ENCODE measurements at places on chromosomes 5 and 9.
A peak's percentile ranks its signal among the peaks of the same experiment; 100 is the strongest.

- H3K4me3 ChIP-seq, result no peak overlapping the region
- H3K36me3 ChIP-seq, result peaks cover 10% of the 10 kb centered on the region
- no peak for DNase-seq
- H3K4me1 ChIP-seq, result no peaks in the 10 kb centered on the region
- H3K27ac ChIP-seq, result no peak overlapping the region
- H3K27me3 ChIP-seq, result peaks cover 21% of the 10 kb centered on the region
Measured at GRCh38 chr9:68522954-68523353, 17.7 kb downstream of the TMEM252 start.

GRCh38 chr5:78569441-78569840 is 79.1 kb downstream of the LHFPL2 start:
- H3K36me3 ChIP-seq, result peaks cover 35% of the 10 kb centered on the region
- H3K4me1 ChIP-seq, result peaks cover 74% of the 10 kb centered on the region
- peak overlapping the region; percentile 47 for H3K4me3 ChIP-seq

DNA sequence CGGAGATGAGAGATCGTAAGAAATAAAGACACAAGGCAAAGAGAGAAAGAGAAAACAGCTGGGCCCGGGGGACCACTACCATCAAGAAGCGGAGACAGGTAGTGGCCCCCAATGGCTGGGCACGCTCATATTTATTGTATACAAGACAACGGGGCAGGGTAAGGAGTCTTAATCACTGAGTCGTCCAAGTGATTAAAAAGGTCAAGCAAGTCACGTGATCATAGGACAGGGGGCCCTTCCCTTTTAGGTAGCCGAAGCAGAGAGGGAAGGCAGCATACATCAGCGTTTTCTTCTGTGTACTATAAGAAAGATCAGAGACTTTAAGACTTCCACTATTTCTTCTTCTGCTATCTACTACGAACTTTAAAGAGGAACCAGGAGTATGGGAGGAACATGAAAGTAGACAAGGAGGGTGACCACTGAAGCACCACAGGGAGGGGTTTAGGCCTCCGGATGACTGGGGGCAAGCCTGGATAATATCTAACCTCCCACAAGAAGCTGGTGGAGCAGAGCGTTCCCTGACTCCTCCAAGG is 24.6 kb upstream of the QSOX2 start:
- H3K4me1 ChIP-seq, result peaks cover 28% of the 10 kb centered on the region
- H3K27me3 ChIP-seq, result peaks cover 64% of the 10 kb centered on the region
- no peak for DNase-seq
- no peak overlapping the region for H3K4me3 ChIP-seq
- H3K36me3 ChIP-seq, result no peaks in the 10 kb centered on the region

- H3K27ac ChIP-seq, result no peak overlapping the region
- no peaks in the 10 kb centered on the region for H3K27me3 ChIP-seq
- H3K4me3 ChIP-seq, result no peak overlapping the region
- DNase-seq, result no peak
- peaks cover 24% of the 10 kb centered on the region for H3K36me3 ChIP-seq
Measured at GRCh38 chr9:8632493-8632892, 832.9 kb upstream of the DMAC1 start.

- no peak overlapping the region for H3K4me3 ChIP-seq
- H3K27ac ChIP-seq, result no peak overlapping the region
- H3K4me1 ChIP-seq, result peaks cover 6% of the 10 kb centered on the region
- H3K36me3 ChIP-seq, result peaks cover under 1% of the 10 kb centered on the region
- no peak for DNase-seq
Measured at GRCh38 chr9:115615000-115615401, 497.0 kb upstream of the TNC start.

- no peak for DNase-seq
- no peak overlapping the region for H3K4me3 ChIP-seq
- peaks cover 16% of the 10 kb centered on the region for H3K4me1 ChIP-seq
- no peaks in the 10 kb centered on the region for H3K36me3 ChIP-seq
Measured at GRCh38 chr9:127923046-127923445, 6.2 kb upstream of the ST6GALNAC4 start.

DNA sequence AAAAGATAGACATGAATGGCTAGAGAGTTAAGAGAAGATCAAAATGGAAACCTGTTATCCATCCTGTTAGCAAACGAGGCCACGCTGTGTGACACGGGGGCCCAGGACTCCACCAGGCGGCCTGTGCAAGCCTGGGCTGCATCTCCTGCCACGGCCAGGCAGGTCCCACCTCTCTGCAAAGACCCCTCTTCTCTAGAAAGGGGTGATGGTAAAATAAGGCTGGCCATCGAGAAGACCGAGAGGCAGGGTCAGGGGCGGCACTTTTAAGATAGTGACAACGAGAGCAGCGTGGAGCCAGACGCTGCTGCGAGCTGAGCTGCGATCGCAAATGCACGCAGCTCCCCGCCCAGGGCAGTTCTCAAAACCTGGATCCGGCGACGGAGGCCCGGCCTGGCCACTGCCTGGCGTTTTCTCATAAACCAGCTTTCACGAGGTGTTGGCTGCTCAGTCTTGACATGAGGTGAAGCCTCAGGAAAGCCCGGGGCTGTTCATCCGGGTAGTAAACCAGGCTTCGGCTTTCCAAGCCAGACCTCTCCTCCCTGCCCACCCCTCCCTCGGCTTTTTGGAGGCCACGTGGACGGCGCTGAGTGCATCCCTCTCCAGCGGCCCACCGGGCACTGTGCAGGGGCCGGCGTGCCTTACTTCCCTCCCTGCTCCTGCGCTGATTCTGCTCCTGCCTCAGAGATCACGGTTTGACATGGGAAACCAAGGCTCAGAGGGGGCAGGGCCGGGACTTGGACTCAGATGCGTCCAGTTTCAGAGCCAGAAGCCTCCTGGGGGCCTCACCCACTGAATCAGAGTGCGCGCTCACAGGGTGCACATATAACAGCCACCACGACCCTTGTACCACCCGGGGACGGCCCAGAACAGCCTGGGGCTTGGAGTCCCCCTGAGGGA is 151.6 kb upstream of the PHYKPL start:
- H3K27ac ChIP-seq, result no peak overlapping the region
- peaks cover 13% of the 10 kb centered on the region for H3K27me3 ChIP-seq
- peak; percentile 39 for DNase-seq
- H3K36me3 ChIP-seq, result no peaks in the 10 kb centered on the region
- peaks cover 79% of the 10 kb centered on the region for H3K4me1 ChIP-seq
- peak overlapping the region; percentile 58 for H3K4me3 ChIP-seq

DNA sequence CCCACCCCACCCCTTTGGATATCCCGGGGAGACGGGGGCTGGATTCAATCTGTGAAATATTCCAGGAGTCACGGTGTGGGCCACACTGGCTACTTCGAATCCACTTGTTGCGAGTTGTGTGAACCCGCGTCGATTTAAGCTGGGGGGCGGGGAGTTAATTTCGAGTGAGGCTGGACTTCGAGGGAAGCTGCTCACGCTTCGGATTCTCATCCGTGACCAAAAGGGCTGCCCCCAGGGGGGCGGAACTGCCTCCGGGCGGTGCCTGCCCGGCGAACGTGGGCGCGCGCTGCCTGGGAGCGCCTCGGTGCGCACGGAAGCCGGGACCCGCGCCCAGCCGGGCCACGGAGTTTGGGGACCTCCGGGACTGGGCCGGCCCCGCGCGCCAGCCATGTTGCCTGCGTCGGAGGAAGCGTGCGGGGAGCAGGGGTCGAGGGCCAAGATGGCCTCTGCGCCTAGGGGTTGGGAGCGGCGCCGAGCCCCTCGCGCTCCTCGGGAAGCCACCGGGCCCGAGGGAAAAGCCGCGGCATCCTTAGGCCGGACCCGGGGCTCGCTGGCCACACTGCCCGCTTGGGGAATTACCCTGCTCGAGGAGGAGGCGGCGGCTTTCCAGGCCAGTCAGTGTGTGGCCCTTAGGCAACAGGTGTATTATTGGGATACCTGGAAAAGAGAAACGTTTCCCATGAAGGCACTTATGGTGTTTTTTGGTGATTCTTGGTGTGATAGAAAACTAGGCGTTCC is 975 bp downstream of the OCLN start:
- H3K27me3 ChIP-seq, result peaks cover 74% of the 10 kb centered on the region
- H3K4me1 ChIP-seq, result no peaks in the 10 kb centered on the region
- H3K36me3 ChIP-seq, result no peaks in the 10 kb centered on the region

GRCh38 chr9:121556580-121556979 is 56.9 kb upstream of the GGTA1 start:
- H3K4me3 ChIP-seq, result no peak overlapping the region
- peaks cover 8% of the 10 kb centered on the region for H3K27me3 ChIP-seq
- H3K27ac ChIP-seq, result peak overlapping the region; percentile 13
- H3K4me1 ChIP-seq, result peaks cover 48% of the 10 kb centered on the region
- no peak for DNase-seq

DNA sequence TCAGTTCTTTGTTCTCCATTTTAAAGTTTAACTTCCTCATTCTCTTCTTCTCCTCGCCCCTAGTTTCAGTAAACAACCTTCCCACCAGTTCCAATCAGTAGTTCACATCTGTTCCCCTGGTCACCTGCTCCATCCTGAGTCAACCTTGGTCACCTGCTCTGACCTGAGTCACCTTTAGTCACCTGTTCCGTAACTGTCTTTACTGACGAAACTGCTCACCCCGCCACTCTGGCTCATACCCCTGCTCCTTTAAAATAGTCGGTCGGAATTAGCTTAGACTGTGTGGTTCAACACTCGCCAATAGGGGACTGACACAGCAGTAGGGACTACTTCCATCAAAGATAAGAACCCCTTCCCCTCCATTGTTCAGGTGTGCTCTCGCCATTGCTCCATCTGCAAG is 76.3 kb upstream of the GPBP1 start:
- DNase-seq, result no peak
- H3K27me3 ChIP-seq, result peaks cover 7% of the 10 kb centered on the region
- no peaks in the 10 kb centered on the region for H3K36me3 ChIP-seq
- H3K4me1 ChIP-seq, result no peaks in the 10 kb centered on the region
- no peak overlapping the region for H3K4me3 ChIP-seq

- H3K4me1 ChIP-seq, result peaks cover 5% of the 10 kb centered on the region
- no peak overlapping the region for H3K4me3 ChIP-seq
- H3K27ac ChIP-seq, result no peak overlapping the region
Measured at GRCh38 chr5:1357946-1358725, 13.2 kb upstream of the CLPTM1L start.

GRCh38 chr5:102627315-102627714 is 127.8 kb upstream of the PAM start:
- peaks cover 7% of the 10 kb centered on the region for H3K36me3 ChIP-seq
- H3K27me3 ChIP-seq, result no peaks in the 10 kb centered on the region
- H3K4me1 ChIP-seq, result peaks cover 9% of the 10 kb centered on the region
- no peak overlapping the region for H3K27ac ChIP-seq
- no peak overlapping the region for H3K4me3 ChIP-seq
- DNase-seq, result no peak

DNA sequence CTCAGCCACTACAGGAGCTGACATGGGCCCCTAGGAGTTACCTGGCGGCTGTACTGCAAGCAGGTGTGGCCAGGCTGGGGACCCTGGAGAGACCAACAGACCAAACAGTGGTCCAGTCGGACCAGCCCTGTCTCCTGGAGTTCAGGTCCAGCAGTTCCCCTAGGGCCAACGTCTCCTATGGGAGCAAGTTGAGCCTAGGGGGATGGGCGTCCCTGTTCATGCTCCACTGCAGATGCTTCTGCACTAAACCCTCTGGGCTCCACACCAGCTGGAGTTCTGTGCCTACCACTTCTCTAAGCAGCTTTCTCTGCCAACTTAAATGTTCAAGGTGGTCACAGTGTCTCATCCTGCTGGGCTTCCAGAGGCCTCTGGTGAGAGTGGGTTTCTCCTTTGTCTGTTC is 20.6 kb upstream of the OMD start:
- DNase-seq, result peak; percentile 4
- H3K27ac ChIP-seq, result no peak overlapping the region
- no peaks in the 10 kb centered on the region for H3K36me3 ChIP-seq
- H3K27me3 ChIP-seq, result peaks cover 12% of the 10 kb centered on the region
- no peak overlapping the region for H3K4me3 ChIP-seq

- no peak overlapping the region for H3K4me3 ChIP-seq
- peaks cover 3% of the 10 kb centered on the region for H3K27me3 ChIP-seq
- peak overlapping the region; percentile 28 for H3K27ac ChIP-seq
- H3K36me3 ChIP-seq, result peaks cover 3% of the 10 kb centered on the region
Measured at GRCh38 chr9:38404314-38404713, 11.8 kb downstream of the ALDH1B1 start.

GRCh38 chr9:14849296-14849695 is 60.9 kb downstream of the FREM1 start:
- H3K27me3 ChIP-seq, result no peaks in the 10 kb centered on the region
- H3K36me3 ChIP-seq, result peaks cover 56% of the 10 kb centered on the region
- H3K27ac ChIP-seq, result peak overlapping the region; percentile 62
- H3K4me1 ChIP-seq, result peaks cover 12% of the 10 kb centered on the region

DNA sequence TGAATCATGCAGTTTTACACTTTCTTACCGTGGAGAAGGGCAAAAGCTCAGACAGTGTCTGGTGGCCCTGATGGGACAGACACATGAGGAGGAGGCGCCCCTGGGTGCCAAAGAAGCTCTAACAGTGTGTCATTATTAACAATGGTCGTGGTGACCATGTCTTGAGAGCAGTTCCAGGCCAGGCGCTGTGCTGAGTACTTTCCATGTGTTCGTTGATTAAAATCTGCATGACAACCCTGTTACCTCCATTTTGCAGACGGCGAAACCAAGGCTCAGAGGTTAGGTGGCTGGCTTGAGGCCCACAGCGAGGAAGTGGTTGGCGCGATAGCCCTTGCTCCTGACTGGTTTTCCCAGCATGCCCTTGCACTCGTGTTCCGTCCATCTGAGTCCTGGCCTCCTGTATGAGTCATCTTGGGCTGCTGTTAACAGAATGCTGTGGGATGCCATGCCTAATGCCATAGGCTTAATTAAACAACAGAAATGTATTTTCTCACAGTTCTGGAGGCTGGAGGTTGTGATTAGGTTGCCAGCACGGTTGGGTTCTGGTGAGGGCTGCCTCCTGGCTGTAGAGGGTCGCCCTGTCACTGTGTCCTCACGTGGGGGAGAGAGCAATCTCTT is 92.0 kb downstream of the AMBP start:
- no peak for DNase-seq
- no peak overlapping the region for H3K27ac ChIP-seq
- peaks cover 11% of the 10 kb centered on the region for H3K4me1 ChIP-seq
- H3K36me3 ChIP-seq, result peaks cover 26% of the 10 kb centered on the region

DNA sequence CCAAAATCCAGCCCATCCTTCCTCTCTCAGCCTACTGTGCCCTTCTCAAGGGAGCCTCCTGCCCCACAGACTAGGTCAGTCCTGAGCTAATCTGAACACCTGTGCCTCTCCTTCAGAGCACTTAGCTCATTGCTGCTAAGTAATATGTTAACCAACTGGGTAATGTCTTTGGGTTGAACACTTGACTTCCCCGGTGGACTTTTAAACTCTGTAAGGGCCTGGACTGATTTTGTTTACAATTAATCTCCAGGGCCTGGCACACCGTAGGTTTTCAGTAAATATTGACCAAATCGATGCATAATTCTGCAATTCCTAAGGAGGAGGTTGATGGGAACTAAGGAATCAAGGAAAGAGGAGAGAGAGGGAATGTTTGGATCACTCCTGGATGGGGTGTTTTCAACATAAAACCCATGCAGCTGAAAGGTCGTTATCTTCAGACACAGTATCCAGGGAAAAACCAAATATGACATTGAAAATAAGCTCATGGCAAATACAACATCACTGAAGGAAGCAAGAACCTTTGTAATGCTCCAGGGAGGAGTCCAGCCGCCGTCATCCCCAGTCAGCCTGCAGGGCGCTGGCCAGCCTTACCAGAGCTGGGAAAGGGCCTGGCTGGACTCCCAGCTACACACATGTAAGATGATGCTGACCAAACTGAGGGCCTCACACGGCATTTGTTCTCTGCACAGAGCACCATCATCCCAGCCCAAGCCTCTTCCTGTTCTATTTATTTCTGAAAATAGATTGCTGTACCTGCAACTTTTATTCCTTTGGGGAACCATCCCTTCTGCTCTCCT is 166.3 kb downstream of the C5orf15 start:
- peaks cover 6% of the 10 kb centered on the region for H3K27me3 ChIP-seq
- no peaks in the 10 kb centered on the region for H3K36me3 ChIP-seq
- H3K27ac ChIP-seq, result no peak overlapping the region
- no peak overlapping the region for H3K4me3 ChIP-seq
- peak; percentile 20 for DNase-seq
- H3K4me1 ChIP-seq, result peaks cover 35% of the 10 kb centered on the region
